ENCODE measurements at places on chromosomes 3 and 15. TPM values are rescaled to one million over a fixed set of nuclear protein-coding genes. Genes with fewer than 3 reads are reported as not detected.

SLC38A3 gene
- 3.9 TPM for total RNA-seq

CCDC54 gene
- total RNA-seq, result not detected

ADAMTS9 gene
- 1.5 TPM for total RNA-seq

PLSCR5 gene
- total RNA-seq, result not detected

STT3B gene
- total RNA-seq, result 98.7 TPM

VPS33B gene
- total RNA-seq, result 13.7 TPM

IL17RB gene
- 0.24 TPM for total RNA-seq

DNA sequence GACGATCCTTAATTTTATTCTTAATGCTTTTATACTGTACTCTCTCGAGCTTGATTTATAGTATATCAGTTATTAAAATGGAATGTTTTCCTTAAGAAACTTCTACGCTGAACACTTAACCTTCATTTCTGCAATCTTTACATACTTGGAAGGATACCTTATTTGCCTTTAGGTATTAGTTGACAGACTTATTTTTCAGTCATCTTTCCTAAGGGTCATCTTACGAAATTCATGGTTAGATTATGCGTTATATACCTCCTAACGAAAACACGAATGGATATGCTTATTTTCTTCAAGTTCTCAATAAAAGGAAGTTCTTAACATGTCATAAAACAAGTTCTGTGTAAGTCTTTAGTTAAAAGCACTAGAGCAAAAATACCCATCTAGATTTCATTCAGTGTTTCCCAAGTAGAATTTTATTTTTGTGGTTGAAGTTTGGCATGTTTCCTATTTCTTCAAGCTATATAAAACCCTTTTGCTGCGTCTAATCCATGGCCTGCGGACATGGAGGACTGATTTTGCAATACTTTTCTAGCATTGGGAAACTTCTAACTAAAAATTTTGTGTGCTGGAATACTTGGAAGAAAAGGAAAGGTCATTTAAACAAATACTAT, 231.3 kb downstream of the TP63 start:
- no peak for DNase-seq

DNA sequence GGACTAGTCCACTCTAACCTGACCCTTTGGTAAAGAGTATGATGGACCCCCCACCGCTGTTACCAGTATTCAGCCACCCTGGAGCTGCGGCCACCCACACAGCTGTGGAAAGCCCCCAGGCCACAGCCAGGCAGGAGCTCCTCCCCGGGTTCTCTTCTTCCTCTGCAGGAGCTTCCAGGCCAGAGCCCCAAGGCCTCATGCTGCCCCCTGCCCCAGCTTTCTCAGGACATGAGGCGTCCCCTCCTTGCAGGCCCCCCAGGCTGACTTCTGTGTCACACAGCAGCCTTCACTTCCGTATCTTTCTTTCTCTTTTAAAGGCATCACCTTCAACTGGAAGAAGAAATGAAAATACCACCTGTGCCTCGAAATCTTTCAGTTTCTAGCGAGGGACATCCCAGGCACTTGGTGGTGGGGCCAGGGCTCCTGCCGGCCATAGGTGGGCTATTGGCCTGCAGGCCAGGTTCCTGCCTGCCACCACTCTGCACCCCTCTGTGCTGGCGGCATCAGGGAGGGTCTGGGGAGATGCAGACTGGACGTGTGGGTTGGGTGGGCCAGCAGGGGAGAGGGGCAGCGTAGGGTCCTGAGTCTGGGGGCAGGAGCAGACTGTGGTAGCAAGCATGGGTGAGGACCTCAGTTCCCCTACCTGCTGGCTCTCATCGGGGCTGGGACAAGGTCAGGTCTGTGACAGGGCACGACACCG, 19.9 kb downstream of the KLF13 start:
- DNase-seq, result no peak

DNA sequence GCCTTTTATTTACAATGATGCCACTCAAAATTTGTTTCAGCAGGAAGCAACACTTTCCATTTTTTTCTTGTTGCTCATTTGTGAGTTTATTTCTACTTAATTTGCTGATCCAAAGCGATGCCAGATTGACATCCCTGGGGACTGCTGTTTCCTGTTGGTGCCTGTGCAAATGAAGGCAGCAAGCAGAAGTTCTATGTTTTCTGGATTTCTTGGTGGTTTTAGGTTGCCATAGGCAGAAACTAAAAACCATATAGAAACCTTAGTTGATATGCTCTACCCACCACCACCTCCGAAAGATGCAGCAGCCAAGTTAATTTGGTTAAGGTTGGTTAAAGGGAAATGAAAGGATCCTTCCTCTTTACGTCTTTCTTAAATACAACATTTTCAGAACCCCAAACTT, 356.2 kb downstream of the RBMS3 start:
- no peak for DNase-seq

DNA sequence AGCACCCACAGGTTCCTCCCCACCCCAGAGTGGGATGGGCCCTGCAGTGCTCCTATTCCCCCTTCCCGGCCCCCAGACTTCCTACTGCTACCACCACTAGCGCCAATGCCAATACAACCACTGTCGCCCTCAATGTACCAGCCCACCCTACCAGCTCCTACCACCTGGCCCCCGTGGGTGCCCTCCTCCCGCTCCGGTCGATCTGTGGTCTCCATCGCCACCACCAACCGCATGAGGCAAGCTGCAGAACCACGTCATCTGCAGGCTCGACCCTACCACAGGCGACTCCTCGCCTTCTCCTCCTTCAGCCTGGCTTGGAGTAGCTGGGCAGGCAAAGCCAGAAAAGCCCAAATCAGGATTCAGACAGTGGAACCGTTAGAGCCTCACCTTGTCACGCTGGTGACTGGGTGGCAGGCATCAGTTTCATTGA, 179.3 kb downstream of the POTEB3 start:
- DNase-seq, result peak; percentile 92

DNA sequence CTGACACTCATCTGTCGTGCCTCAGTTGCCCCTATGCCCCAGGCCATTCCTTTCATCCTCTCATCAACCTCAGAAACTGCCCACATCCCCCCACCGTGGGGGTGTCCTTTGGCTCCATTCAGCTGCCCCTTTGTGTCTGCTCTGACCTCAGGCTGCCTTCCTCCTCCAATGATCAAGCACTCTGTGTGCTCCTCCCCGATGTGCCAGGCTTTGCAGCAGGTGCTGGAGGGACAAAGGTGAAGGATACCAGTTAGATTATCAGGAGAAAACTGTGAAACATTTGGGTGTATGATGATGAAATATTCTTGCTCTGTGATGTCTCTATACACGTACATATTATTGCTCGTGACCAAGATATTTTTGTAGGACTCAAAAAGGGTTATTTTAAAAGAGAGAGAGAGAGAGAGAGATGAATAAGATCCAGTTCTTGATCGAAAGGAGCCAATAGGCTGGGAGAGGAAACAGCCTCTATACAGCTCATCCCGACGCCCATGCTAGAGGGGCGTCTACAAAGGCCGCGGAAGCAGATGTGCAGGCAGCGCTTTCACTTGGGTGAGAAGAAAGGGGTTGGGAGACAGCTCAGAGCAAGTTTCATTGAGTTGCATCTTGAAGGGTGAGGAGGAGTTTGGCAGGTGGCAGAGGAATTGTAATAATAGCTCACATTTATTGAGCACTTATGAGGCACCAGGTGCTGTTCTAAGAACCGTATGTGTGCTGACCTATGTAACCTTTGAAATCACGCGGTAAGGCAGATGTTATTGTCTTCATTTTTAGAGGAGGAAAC, 28.3 kb upstream of the ADCY5 start:
- DNase-seq, result no peak

DNA sequence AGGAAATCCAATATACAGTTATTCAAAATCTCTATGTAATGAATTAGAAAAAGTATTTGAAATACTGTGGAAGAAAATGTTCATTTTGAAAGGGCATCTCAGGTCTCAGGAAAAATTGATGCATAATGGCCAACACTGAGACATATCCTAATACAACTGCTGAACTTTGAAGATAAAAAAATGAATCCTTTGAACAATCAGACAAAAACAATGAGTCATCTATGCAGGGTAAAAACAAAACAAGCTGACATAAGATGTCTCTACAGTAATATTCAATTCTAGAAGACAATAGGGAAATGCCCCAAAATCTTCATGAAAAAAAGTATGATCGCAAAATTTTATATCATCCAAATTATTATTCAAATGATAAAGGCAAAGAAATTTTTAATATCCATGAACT, 34.0 kb upstream of the ZNF280D start:
- no peak for DNase-seq

- DNase-seq, result no peak
These were observed 22.0 kb upstream of the ANXA2 start for GRCh38 chr15:60419753-60420152.

- no peak for DNase-seq
These were observed 39.9 kb downstream of the LEO1 start for GRCh38 chr15:51931638-51932037.

- no peak for DNase-seq
These were observed 683.7 kb upstream of the CBLB start for GRCh38 chr3:106552351-106553043.

All from osteocyte (in vitro differentiated cells).